ENCODE measurements at places on chromosomes 7 and 10.
A peak's percentile ranks its signal among the peaks of the same experiment; 100 is the strongest.

- DNase-seq, result no peak
Measured at GRCh38 chr7:90850471-90850870, 254.3 kb downstream of the CDK14 start.

GRCh38 chr7:100687751-100688300 is 6.2 kb downstream of the GIGYF1 start:
- no peak for DNase-seq

DNA sequence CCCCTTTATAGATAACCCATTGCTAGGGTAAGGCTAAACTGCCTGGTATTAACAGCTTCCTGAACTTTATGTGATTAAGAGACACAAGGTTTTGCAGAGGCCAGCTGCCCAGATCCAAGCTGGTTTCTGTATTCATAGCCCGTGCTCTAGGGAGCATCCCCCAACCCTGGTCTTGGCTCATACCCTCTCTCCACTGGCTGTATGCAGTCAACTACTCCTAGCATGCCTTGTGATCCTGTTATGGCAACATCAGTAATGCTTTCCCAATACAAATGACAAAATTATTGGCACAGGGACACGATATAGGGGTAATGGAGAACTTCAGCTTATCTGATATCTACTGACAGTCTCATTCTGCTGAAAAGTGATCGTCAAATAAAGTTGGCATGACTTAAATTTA is 202.8 kb upstream of the MKLN1 start:
- DNase-seq, result no peak

GRCh38 chr7:36161996-36162395 is 8.9 kb downstream of the EEPD1 start:
- DNase-seq, result peak; percentile 71

DNA sequence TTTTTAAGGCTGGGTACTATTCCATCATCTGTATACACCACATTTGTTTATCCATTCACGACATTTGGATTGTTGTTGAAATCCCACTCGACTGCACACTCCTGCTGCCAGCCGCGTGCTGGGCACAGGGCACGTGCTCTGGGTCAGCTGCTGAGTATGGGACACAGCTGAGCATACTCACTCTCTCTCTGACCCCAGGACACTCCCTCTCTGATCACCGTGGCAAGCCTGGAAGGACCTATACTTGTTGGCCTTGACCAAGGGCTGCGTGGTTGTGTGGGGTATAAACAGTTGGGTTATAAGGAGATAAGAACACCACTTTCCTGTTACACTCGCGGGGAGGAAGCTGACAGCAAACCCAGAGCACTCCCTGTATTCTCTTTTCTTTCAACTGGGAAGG is 153.0 kb upstream of the RHEB start:
- DNase-seq, result no peak

- no peak for DNase-seq
Measured at GRCh38 chr10:115777646-115778045, 495.4 kb downstream of the GFRA1 start.

DNA sequence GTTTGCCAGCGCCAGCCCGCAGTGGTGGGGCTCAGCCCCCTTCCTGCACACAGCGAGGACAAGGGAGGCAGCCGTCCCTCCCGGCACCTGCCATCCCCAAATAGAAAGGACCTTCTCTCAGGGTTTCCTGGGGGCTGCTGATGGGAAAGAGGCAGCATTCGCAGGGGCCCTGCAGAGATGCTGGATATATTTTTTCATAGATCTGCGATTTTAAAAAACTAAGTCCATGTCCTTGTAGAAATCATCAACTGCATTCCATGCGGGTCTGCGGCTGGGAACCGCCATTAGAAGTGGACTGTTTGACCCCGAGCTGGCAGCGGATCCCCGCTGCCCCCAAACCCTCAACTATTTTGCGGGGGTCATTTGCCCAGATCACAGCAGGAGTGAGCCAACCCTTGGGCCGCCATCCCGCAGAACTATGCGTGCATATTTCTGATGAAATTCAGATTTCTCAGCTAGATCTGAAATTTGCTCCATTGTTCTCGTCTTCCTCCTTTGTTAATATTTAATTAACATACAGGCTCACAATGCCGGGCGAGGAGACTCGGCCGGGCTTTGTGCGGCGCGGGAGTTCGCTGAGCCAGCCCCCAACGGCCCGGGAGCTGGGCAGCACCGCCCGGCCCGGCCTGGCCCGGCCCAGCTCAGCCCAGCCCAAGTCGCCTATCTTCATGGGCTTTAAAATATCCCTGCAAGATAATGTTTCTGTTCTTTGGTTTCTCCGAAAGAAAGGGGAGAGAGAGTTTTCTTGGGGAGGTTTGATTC is 2.0 kb downstream of the EN2 start:
- DNase-seq, result no peak

DNA sequence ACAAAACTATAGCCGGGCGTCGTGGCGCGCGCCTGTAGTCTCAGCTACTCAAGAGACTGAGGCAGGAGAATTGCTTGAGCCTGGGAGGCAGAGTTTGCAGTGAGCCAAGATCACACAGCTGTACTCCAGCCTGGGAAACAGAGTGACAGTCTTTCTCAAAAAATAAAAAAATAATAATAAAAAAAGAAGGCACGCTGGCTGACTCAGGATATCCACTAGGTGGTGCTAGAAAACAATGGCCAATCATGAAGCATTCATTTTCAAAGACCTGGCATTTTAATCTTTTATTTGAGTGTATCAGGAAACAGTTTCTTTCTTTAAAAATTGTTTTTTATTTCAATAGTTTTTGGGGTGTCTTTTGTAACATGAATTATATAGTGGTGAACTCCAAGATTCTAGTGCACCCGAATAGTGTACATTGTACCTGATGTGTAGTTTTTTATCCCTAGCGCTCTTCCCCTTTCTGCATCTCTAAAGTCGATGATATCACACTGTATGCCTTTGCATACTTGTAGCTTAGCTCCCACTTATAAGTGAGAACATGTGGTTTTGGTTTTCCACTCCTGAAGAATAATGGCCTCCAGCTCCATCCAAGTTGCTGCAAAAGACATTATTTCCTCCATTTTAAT is 88.6 kb downstream of the LYZL1 start:
- no peak for DNase-seq

- DNase-seq, result peak; percentile 29
Measured at GRCh38 chr7:6026011-6026819, 5.0 kb upstream of the ANKRD61 start.

DNA sequence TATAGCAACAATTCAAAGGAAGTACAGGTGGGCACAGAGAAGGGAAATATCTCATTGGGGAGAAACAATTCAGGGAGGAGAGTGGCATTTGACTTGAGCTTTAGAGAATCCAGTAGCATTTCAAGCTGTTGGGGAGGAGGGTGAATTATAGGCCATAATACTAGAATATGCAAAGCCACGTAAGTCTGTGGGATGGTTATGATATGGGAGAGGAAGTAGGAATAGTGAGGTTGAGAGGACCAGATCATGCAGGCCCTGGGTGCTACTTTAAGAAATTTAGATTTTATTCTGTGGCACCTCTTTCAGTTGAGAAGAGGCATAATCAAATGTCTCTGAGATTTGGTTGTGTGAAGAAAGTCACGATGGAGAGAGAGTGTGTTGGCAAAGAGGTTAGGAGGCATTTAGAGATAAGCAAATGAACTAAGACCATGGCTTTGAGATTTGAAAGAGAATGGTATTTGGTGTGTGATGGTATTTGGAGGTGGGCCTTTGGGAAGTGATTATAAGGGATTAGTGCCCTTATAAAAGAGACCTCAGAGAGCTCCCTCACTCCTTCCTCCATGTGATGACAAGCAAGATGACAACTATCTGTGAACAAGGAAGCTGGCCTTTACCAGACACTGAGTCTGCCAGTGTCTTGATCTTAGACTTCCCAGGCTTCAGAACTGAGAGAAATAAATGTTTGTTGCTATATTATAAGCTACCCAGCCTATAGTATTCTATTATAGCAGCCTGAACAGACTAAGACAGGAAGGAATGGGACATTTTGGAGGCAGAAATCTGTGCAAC is 15.1 kb downstream of the ADD3 start:
- DNase-seq, result no peak

- DNase-seq, result no peak
Measured at GRCh38 chr7:26292768-26293560, 1.3 kb downstream of the SNX10 start.

- DNase-seq, result no peak
Measured at GRCh38 chr7:68760556-68760955, 837.7 kb upstream of the AUTS2 start.

GRCh38 chr7:13027321-13027720 is 339.9 kb downstream of the ARL4A start:
- no peak for DNase-seq

GRCh38 chr10:70078329-70078728 is 25.7 kb downstream of the MACROH2A2 start:
- no peak for DNase-seq

GRCh38 chr10:27710014-27710413 is 35.6 kb downstream of the MKX start:
- no peak for DNase-seq

DNA sequence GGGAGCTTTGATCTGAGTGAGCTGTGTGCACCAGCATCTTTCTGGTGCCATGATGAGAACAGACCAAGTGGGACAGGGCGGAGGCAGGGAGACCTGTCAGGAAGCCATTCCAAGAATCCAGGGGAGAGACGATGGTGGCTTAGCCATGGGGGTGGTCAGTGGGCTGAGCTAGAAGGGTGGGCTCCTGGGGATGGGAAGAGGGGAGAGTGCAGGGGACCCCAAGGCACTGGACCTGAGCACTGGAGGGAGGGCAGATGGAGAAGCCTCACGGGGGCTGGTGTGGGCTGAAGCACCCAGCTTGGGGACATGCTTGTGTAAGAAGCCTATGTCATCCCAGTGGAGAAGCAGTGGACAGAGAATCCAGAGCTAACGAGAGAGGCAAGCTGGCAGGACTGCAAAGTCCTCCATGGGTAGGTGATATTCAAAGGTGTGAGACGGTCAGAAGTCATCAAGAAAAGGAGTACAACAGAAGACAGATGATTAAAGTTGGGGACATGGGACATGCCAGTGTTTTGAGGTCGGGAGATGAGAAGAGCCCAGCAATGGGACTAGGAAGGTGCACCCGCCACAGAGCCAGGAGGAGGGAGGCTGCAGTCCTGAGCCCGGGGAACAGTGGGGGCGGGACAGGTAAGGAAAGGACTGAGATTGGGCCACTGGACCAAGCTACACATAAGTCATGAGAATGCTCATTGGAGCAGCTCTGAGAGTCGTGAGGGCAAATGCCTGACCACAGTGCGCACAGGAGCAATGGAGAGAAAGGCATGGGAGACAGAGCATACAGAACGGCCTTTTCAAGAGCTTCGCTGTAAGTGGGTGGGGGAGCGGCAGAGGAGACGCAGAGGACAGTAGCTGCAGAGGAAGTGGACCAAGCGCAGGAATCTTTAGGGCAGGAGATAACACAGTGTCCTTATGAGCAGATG is 72.0 kb downstream of the GRID1 start:
- no peak for DNase-seq

DNA sequence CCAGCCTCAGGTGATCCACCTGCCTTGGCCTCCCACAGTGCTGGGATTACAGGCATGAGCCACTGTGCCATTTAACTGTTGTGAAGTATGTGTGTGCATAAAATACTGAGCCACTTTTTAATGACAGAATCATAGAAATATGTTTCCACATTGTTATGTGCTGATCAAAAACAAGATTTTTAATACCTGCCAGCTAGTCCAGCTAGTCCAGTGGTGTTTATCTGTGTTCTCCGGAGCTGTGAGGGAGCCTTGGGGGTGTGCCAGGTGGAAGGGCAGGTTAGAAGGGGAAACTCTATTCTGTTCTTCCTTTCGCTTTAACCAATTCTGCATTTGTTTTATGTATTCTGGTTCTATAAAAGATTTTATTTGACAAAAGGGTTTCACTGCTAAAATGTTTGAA is 7.0 kb downstream of the FAM221A start:
- DNase-seq, result peak; percentile 63

- no peak for DNase-seq
Measured at GRCh38 chr10:78865538-78865875, 203.3 kb upstream of the ZMIZ1 start.

Data from PC-9 (cell line).